ENCODE measurements at places on chromosomes 4 and X.
A peak's percentile ranks its signal among the peaks of the same experiment; 100 is the strongest.

GRCh38 chr4:90328558-90328957, 201.4 kb downstream of the CCSER1 start:
- peak; percentile 3 for DNase-seq

DNA sequence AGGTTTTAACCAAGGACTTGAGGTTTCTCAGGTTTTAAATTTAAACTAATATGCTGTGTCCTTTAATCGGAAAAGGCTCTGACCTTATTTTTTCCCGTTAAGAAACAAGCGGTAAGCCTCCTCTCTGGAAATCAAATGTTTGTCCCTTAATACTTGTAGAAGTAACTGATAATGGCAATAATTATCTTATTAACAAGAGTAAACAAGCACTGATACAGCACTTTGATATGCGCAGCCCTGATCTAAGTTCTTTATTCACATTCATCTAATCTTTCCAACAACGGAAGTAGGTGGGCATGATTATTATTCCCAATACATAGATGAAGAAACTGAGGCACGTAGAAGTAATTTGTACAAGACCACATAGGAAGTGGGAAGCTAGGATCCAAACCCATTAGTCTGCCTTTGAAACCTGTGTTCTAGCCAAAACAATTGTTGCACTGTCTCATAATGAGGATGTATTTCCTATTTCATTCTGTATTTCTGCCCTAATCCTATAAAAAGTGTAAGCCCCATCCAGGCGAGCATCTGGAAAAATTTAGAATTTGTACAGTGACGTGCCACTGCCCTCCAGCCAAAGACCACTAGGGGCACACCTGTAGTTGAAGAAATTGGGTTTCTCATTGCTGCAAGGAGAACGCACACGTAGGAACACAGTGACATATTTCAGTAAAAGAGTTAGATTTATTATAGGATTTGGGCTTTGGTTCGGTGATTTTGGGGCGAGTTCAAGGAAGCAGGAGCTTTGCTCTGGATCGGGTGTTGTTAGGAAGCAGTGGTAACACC, 606 bp downstream of the CXorf58 start:
- no peak for DNase-seq

- no peak for DNase-seq
These were observed 29.9 kb downstream of the RBMX start for GRCh38 chrX:136850441-136851175.

DNA sequence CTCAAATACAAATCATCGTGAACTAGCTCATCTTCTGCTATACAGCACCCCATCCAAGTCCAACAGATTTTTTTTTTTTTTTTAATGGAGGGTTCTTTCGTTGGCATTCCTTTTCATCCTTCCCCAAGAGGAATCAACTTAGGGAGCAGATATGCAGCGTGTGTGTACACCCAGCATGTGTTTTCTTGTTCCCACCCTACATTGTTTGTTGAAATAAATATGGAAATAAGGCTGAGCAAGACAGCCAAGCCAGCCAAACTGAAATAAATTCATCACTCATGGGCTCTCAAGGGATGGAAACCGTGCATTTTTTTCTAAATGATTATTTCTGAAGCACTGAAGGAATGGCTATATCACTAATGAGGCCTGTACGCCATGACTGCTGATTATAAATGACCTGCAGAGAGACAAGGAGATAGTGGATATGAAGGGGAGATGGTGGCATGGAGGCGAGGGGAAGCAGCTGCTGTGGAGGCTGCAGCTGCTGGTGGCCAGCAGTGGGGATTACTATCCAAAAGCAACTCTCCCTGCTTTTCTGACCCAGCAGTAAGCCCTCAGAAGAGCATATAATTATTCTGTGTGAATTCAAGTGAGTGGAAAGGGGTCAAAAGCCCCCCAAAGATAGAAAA, 173.9 kb downstream of the MGST2 start:
- no peak for DNase-seq

GRCh38 chrX:10175319-10175871, 18.6 kb downstream of the CLCN4 start:
- peak; percentile 56 for DNase-seq

DNA sequence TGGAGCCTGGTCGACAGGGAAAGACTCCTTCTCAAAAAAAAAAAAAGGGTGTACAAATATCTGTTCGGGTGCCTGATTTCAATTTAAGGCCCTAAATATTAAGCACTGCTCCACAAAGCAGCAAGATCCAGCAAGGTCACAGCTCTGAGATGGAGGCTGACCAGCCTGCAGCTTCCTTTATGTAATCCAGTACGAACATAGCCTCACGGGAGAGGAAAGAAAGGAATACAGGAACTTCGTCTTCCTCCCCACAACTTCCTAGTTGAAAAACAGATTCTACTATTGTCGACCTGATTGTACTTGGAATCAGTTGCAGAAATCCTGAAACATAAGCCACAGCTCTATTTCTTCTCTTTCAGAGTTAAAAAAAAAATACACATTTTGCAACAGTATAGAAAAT, 53.5 kb upstream of the TBC1D9 start:
- no peak for DNase-seq

GRCh38 chr4:139115226-139115625, 61.8 kb downstream of the ELF2 start:
- no peak for DNase-seq

- peak; percentile 93 for DNase-seq
These were observed at the start of gene ARHGAP24 for GRCh38 chr4:85474818-85475630. ARHGAP24 (plus strand) TSS chr4:85475150.

DNA sequence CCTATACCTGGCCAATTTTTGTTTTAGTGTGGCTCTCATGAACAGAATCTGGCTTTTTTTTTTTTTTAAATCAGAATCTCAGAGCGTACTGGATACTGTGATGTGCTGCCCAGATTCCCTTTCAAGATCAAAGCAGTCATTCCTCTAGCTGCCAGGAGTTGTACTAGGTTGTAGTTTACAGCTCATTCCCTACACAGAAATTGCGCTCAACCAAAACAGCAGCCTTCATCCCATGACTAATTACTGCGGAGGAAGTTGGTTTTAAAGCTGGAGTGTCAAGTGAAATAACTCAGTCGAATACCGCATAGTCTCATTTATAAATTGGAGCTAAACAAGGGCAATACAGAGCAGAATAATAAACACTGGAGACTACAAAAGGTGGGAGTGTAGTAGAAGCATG, 12.2 kb upstream of the TMPRSS11B start:
- DNase-seq: no peak

DNA sequence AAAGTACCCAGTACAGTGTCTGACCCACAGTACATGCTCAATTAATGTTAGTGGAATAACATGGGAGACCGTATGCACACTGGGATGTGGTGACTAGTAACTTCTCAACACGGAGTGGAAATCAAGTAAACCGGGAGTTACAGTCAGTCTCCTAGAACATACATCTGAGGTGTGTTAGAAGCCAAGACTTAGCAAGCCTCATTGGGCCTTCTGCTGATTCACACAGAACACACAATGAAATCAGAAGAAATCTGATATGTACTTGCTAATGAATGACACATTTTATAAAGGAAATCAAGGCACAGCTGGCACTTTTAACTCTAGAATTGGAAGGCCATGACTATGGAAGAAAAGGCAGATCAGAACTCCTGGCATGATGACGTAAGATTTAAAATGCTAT, 13.0 kb downstream of the TRAPPC2 start:
- DNase-seq: no peak

- no peak for DNase-seq
These were observed 80.8 kb upstream of the ANK2 start for GRCh38 chr4:112968451-112969159.

DNA sequence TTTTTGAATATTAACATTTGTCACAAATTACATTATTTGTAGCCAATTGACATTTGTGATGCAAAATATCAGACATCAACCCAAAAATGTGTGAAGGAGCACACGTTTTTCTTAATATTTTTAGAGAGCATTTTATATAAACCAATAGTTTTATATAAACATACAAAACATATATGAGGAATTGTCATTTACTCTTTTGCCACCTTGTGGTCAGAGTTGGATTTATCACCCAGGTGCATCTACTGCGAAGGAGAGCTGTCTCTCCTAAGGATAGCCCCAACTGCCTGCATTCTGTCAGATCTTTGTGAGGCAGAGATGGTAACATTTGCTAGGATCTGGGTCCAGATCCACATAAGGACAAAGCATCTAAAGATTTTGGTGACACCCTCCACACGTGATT, 2.5 kb upstream of the USP27X start:
- DNase-seq: no peak

GRCh38 chr4:95528388-95528948, 20.3 kb downstream of the UNC5C start:
- DNase-seq: no peak

DNA sequence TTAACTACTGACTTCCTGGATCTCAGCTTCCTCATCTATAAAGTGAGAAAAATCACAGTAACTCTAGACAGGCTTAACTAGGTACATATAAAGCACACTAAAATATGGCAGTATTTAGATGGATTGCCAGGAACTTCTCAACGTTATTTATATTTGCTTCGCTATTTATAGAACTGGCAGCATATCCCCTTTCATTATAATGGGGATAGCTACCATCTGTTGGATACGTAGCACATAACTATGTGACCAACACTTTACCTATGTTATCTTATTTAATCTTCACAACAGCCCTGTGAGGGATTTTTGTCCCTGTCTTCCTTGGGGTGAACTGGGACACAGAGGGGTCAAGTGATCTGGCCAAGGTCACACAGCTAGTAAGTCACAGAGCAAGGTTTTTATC, 64.6 kb downstream of the ENPEP start:
- no peak for DNase-seq

DNA sequence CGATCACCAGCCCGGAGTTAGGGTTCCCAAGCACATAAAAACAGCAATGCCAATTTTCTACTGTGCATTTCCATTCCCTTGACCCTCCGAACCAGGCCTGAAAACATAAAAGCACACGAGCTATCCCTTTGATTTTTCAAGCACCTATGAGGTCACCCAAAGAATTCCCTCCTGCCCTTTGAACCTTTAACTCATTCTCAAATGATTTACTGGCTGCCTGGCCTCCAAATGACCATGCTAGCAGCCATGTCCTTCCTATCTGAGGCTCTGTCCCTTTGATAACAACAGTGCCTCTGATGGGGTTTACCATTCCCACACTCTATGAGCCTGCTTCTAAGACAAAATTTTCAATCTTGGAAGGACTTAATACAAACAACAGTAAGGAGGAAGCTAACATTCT, 15.2 kb downstream of the SHROOM4 start:
- DNase-seq: no peak

GRCh38 chrX:64885850-64886249, 90.4 kb downstream of the ZC4H2 start:
- DNase-seq: no peak

GRCh38 chr4:117512414-117512813, 427.0 kb upstream of the TRAM1L1 start:
- DNase-seq: no peak

DNA sequence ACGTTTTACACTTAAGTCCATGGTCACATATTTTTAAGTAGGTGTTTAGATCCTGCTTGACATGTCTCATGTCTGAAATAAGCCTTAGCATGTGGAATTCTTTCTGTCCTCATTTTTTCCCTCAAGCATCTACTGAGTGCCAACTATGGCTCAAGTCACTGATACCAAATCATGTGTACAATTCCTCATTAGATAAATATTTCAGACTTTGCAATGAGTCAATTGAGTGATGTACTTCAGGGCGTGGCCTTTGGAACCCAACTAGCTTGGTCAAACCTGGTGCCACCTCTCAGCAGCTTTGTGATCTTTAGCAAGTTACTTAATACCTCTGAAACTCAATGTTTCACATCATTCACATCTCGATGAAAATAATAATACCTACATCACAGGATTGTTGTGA, 12.6 kb upstream of the JADE1 start:
- DNase-seq: no peak

GRCh38 chrX:84748965-84749656, 246.9 kb upstream of the HDX start:
- no peak for DNase-seq

DNA sequence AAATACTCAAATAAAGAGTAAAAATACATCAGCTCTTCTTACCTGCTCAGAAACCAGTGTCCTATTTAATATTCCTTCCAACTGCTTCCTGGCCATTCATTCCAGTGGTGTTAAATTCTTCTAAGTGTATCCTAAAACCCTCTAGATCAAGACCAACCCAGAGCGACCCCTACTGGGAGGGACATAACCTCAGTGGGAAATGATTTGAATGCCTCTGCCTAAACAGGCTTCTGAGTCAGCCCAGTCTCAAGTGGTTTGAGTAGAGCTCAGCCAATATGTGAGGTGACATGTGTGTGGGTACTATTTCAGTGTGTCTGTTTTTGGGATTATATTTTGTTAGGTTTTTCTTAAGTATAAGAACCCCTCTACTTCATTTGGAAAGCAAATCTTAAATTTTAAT, 133.6 kb upstream of the ARHGEF9 start:
- no peak for DNase-seq

- DNase-seq: no peak
These were observed 34.1 kb downstream of the SPINK2 start for GRCh38 chr4:56787380-56787779.

GRCh38 chrX:42837747-42838146, 59.8 kb upstream of the PPP1R2C start:
- no peak for DNase-seq

- DNase-seq: no peak
These were observed 21.7 kb upstream of the TBC1D9 start for GRCh38 chr4:140777894-140778293.

GRCh38 chr4:113584407-113585150, 177.0 kb downstream of the CAMK2D start:
- DNase-seq: peak; percentile 86

GRCh38 chr4:170949084-170949483, 859.3 kb upstream of the AADAT start:
- DNase-seq: no peak

GRCh38 chr4:152073351-152074087, 312.7 kb upstream of the GATB start:
- DNase-seq: no peak

DNA sequence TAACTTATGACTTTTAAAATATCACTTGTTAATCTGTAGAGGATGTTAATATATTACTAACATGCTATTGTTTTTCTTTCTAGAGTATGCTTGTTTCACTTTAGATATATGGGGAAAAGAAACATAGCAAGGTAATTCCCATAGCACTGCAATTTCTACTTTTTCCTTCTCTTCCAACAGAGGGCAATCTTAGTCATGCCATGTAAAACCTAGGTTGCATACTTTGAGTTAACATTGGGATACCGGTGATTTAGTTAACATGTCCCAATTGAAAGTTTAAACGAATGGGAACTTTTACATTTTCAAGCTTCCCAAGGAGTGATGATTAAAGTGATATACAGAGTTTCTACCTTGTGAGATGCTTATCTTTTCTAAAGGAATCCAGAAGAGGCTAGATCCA, 89.4 kb upstream of the IL13RA1 start:
- no peak for DNase-seq

DNA sequence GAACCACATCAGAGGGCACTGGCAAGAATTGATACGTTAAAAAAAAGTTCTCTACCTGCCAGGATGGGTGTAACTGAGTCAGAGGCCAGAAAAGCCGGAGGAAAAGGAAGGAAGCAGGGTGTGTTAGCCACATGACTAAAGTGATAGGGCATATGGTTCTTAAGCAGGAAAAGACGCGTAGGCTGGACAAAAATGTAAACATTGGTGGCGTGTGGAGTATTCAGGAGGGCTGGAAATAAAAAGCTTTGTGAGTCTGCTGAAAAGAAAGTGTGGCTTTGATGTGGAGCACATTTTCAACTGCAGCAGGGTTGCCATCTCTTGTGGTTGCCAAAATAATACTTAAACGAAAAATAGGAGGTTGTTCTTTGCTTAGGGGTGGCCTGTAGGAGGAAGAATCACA, 186.5 kb upstream of the RPL34 start:
- no peak for DNase-seq
